Purkinje cell (primary cell): ENCODE measurements at places on chromosomes 13 and 19. TPM values are rescaled to one million over a fixed set of nuclear protein-coding genes. Genes with fewer than 3 reads are reported as not detected.

The ZNF541 gene
- polyA plus RNA-seq: not detected in 2 replicates

The GIPR gene
- polyA plus RNA-seq: not detected in 2 replicates

The ODAD3 gene
- polyA plus RNA-seq: 0.99 and 3.2 TPM in 2 replicates

The BAX gene
- polyA plus RNA-seq: 1.0 TPM in 1 of 2 replicates, not detected in the other

The WASF3 gene
- 115 and 126 TPM in 2 replicates for polyA plus RNA-seq

The ZNF443 gene
- polyA plus RNA-seq: 3.9 and 5.5 TPM in 2 replicates

The ITGBL1 gene
- polyA plus RNA-seq: not detected in 2 replicates

The POLD1 gene
- 1.2 TPM in 1 of 2 replicates, not detected in the other for polyA plus RNA-seq

The FXYD1 gene
- polyA plus RNA-seq: 6.4 and 8.3 TPM in 2 replicates

The TNNI3 gene
- not detected in 2 replicates for polyA plus RNA-seq

The LGALS7B gene
- not detected in 2 replicates for polyA plus RNA-seq

The PALM gene
- 0.28 and 0.99 TPM in 2 replicates for polyA plus RNA-seq

The SRRM5 gene
- polyA plus RNA-seq: not detected in 2 replicates

The ZNF497 gene
- 0.09 and 0.14 TPM in 2 replicates for polyA plus RNA-seq

The KIR2DL3 gene
- not detected in 2 replicates for polyA plus RNA-seq

The MTIF3 gene
- 234 and 269 TPM in 2 replicates for polyA plus RNA-seq

The ANKRD24 gene
- 0.25 and 1.1 TPM in 2 replicates for polyA plus RNA-seq

The ERICH6B gene
- polyA plus RNA-seq: 1.3 TPM in 1 of 2 replicates, not detected in the other

The OR7D2 gene
- not detected in 2 replicates for polyA plus RNA-seq

The CGB2 gene
- not detected in 2 replicates for polyA plus RNA-seq

The ACP7 gene
- not detected in 2 replicates for polyA plus RNA-seq

The POSTN gene
- 3.1 TPM in 1 of 2 replicates, not detected in the other for polyA plus RNA-seq

The NCR1 gene
- not detected in 2 replicates for polyA plus RNA-seq

The ZNF563 gene
- 5.9 and 7.5 TPM in 2 replicates for polyA plus RNA-seq

The APOC4 gene
- polyA plus RNA-seq: not detected in 2 replicates

The ZNF132 gene
- 1.0 and 2.4 TPM in 2 replicates for polyA plus RNA-seq

The NANOS3 gene
- 2.2 TPM in 1 of 2 replicates, not detected in the other for polyA plus RNA-seq

The GTF2F2 gene
- polyA plus RNA-seq: 40.4 and 53.0 TPM in 2 replicates

The DCLK1 gene
- polyA plus RNA-seq: 115 and 118 TPM in 2 replicates

The COQ8B gene
- polyA plus RNA-seq: not detected in 2 replicates

The EDDM13 gene
- polyA plus RNA-seq: not detected in 2 replicates

The COL4A2 gene
- polyA plus RNA-seq: 57.6 and 123 TPM in 2 replicates

The NMRK2 gene
- polyA plus RNA-seq: not detected in 2 replicates

The SLITRK6 gene
- polyA plus RNA-seq: 0.82 TPM in 1 of 2 replicates, not detected in the other

The FFAR1 gene
- polyA plus RNA-seq: not detected in 2 replicates

The PLEKHG2 gene
- polyA plus RNA-seq: not detected in 2 replicates

The ZNF222 gene
- 5.5 and 7.5 TPM in 2 replicates for polyA plus RNA-seq

The TMIGD2 gene
- not detected in 2 replicates for polyA plus RNA-seq

The BEST2 gene
- polyA plus RNA-seq: not detected in 2 replicates

The OR7C1 gene
- 0.09 and 0.10 TPM in 2 replicates for polyA plus RNA-seq

The LGALS4 gene
- polyA plus RNA-seq: not detected in 2 replicates

The SYNE4 gene
- 3.4 and 4.6 TPM in 2 replicates for polyA plus RNA-seq

The ELOF1 gene
- polyA plus RNA-seq: 17.2 and 21.9 TPM in 2 replicates

The KLF5 gene
- polyA plus RNA-seq: 5.7 TPM in 1 of 2 replicates, not detected in the other

The SULT2A1 gene
- not detected in 2 replicates for polyA plus RNA-seq

The KBTBD6 gene
- 19.9 and 20.2 TPM in 2 replicates for polyA plus RNA-seq

The LILRB2 gene
- polyA plus RNA-seq: not detected in 2 replicates
